Stimulated activated CD8-positive, alpha-beta memory T cell treated with anti-CD3 and anti-CD28 coated beads, Interleukin-12 subunit alpha, Interleukin-12 subunit beta, amount 100 ng/mL, for 4 hours (primary cell): ENCODE measurements at places on chromosomes 2 and 18.

DNA sequence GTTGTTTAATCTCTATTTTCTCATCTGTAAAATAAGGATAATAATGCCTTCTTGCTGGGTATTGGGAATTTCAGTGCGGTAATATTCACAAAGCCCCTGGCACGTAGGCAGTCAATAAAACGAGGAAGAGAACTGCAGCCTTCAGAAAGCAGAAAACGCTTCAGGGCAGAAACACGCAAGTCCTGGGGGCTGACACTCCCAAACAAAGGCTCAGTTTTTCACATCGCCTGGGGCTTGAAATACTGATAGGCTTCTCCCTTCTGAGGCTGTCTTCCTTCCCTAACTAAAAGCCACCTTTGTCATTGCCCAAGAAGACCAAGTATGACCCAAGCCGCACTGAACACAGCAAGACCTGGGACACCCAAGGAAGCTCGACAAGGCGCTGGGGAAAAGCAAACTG is 32.4 kb downstream of the TMEM177 start:
- DNase-seq: no peak

GRCh38 chr2:184814421-184814820 is 216.1 kb downstream of the ZNF804A start:
- DNase-seq: no peak

GRCh38 chr2:48320742-48321141 is 209.2 kb upstream of the STON1 start:
- no peak for DNase-seq

- DNase-seq: no peak
These were observed 25.5 kb downstream of the CYRIA start for GRCh38 chr2:16640001-16640700.

GRCh38 chr18:36505665-36506064 is 208.2 kb downstream of the FHOD3 start:
- no peak for DNase-seq

DNA sequence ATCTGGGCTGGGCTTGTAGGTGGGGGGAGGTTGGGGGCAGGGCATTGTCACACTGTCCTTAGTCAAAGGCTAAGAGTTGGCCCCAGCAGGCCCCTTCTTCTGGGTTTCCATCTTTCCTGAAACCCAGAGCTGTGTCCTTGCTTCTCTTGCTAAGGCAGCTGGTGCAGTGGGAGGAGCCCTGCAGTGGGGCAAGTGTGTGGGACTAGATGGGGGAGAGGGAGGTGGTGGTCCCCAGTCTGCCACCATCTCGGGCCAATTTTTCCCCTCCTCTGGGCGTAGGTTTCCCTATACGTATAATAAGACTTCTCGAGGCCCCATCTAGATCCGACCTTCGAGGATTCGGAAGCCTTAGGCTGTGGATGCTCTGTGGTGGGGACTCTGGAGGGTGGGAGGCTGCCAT is 3.5 kb downstream of the KCNF1 start:
- no peak for DNase-seq

DNA sequence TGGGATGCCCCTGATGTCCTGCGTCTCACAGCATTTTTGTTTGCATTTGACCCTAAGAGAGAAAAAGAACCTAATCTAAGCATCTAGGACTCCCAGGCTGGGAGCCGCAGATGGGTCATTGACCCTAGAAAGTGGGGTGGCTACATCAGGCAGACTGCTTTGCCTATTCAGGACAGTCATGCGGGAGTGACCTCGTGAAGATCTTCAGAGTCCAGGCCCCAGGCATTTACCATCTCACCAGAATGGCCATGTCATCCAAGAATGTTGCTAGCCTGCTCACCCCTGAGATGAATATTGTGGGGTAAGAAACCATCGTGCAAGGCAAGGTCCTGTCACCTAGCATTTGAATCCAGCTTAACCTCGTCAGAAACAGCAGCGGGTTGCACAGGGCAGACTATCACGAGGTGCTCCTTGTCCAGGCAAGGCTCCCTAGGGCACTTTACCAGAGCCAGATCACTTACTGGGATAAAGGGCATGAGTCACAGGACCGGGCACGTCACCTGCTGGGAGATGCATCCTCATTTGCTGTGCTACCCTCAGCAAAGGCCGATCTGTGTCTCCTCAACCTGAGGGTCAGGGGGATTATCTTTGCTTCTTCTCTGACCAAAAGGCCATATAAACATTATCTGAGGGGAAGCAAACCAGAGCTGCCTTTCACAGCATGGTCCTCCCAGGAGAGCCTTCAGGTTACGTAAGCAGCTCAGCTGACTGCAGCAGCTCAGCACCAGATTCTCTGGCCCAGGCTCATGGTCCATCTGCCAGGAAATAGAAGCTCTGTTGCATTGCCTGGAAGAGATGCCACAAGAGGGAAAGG is 162.3 kb downstream of the ACKR3 start:
- DNase-seq: no peak

DNA sequence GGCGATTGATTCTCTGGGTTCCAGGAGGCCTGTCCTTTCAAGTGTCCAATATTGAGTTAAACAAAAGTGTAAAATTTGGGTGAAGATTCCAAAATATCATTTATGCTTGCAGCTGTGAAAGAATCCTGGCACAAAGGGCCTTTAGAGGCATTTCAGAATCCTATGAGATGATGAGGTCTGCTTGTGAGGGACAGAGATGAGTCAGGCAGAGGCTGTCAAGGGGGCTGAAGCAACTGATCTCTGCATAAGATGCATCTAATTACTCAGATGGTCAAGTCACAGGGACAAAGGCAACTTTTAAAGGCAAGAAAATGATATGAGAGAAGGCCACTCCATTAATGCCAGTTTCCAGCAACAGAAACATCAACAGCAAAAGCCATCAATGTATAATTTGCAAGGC is 78.8 kb downstream of the FHOD3 start:
- DNase-seq: no peak

- DNase-seq: no peak
These were observed 24.5 kb upstream of the SMAD7 start for GRCh38 chr18:48975120-48975816.

- no peak for DNase-seq
These were observed 204 bp downstream of the FAM110C start for GRCh38 chr2:46131-46470.

DNA sequence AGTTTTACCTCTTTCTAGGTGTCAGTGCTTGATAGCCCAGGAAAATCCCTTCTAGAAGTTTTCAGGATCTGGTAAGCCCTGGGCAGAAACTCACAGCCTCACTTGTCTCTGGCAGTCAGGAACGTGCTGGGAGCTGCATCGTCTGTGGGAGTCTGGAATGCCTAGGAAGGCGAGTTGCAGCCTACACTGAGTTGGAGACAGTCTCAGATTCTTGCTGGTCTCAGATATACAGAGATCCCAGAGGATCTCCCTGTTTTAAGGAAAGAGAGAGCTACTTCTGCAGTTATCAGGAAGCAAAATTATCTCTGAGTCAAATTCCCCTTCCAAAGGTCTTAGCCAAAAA is 104.4 kb upstream of the CDC42EP3 start:
- DNase-seq: no peak

- DNase-seq: peak; percentile 50
These were observed at the start of gene SLC30A3 for GRCh38 chr2:27262379-27263286. Gene SLC30A3 (minus strand): TSS chr2:27263047. CDS start chr2:27262906, 141 bp downstream.

DNA sequence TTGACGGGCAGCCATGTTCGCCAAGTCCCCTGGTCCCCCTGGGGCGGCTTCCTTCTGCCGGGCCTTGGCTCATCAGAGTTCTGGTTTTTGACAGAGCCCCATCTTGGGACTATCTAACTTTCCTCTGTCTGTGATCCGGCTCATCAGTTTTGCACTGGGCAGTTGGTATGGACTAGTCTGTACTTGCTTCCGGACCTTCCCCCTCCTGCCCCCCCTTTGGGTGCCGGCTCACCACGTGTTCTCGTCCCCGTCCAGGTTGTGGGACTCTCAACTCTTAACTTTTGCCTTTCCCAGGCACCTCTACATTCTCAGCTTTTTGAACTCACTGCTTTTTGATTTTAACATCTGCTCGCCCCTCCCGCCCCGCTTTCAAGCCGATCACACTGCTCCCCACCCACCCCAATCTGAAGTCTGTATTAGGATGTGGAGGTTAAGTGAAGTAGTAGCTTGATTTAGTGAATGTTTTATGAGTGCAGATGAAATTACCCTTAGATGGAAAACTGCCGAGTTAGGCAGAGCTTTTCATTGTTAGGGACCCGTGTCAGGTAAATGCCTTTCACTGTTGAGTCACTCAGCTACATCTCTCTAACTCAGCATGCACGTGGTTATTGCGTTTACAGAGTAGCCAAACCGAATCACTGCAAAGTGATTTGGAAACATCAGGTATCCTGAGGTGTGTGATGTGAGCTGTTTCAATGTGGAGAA is 874 bp downstream of the WDR43 start:
- peak; percentile 28 for DNase-seq
